ENCODE measurements at places on chromosomes 2 and 18.
A peak's percentile ranks its signal among the peaks of the same experiment; 100 is the strongest.

DNA sequence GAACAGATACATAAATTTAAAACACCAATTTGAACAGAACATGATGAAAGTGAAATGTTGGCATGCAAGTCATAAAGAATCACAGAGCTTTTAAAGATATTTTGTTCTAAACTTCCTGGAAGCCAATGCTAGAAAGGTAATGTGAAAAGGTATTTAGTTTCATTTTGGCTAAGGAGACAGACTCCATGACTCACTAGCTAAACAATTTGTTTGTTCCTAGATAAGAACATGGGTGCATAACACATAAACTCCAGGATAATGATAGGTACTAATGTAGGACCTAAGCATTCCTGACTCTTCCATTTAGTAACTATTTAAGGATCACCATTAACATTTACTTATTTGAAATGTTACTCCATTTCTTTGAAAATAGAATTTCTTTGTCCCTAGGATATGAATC is 292.5 kb upstream of the CNTNAP5 start:
- peak; percentile 62 for DNase-seq

GRCh38 chr2:64866797-64867196 is 122.4 kb upstream of the SLC1A4 start:
- DNase-seq: no peak

GRCh38 chr2:140621583-140622362 is 1509.0 kb downstream of the LRP1B start:
- no peak for DNase-seq

GRCh38 chr2:23489471-23490322 is 104.7 kb downstream of the KLHL29 start:
- DNase-seq: no peak

GRCh38 chr2:23387845-23388244 is 2.9 kb downstream of the KLHL29 start:
- no peak for DNase-seq

GRCh38 chr18:50722311-50722710 is 97.5 kb downstream of the MRO start:
- no peak for DNase-seq

DNA sequence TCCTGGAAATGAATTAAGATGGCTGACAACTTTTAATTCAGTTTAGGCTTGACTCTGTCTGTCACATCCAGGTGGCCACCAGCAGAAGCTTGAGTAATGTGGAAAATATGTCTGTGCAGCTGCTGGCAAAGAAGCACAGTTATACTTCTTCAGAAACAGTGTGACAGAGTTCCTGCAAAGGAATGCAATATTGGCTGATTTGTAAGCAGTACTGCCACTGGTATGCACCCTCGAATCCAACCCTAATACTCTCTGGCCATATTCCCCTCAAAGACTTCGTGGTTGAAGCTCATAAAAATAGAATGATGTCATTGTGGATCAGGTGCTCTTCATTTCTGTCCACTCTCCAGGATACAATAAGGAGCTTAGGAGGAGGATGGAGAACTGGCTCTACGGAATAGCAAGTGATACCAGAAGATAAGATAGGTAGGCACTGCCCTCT is 86.2 kb downstream of the METTL8 start:
- DNase-seq: no peak

GRCh38 chr2:11856095-11856494 is 109.7 kb downstream of the LPIN1 start:
- DNase-seq: no peak

GRCh38 chr2:94881070-94881469 is 9.8 kb downstream of the TEKT4 start:
- DNase-seq: no peak

DNA sequence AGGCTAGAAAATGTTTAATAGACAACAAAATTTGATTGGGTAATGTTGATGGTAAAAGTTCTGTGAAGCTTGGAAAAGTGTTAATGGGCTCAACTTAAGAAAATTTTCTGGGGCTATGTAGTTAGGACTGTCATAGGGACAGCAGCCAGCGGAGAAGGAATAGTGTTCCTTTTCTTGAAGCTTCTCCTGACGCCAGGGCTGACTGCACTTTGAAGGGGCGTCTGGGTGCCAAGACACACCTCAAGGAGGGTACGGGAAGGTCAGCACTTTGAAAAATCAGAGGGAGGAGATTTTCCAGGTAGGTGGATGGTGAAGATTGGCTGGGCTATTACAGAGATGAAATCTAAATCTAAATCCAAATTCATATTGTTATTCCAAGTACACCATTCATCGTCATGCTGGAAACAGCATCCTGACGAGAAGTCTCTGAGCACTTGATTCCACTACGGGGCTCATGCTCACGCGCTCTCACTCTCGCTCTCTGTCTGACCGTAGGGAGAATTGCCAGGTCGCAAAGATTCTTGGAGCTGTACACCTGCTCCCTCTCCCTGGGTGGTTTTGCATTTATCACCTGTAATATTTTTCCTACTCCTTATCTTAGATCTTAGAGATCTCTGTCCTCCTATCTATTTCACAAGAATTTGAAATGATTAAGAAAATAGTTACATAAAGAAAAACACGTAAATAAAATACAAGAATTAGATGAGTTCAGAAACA is 91.0 kb downstream of the ITGB1BP1 start:
- peak; percentile 54 for DNase-seq

DNA sequence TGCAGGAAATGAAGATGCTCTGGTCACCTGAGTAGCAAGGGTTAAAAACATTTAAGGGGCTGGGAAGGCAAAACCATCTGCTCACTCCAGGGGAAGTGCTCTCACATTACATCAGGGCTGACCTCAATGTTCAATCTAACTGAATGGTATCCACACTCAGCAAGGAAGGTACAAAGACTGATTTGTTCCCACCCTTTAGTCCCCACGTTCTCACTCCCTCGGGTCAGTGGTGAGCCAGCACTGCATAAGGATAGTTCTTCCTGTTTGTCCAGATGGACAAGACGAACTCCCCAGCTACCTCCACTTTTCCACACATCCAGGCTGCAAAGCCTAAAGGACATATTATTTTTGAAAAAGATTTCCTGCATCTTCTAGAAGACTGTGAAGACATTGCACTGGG is 126.6 kb upstream of the SLC14A2 start:
- DNase-seq: no peak

DNA sequence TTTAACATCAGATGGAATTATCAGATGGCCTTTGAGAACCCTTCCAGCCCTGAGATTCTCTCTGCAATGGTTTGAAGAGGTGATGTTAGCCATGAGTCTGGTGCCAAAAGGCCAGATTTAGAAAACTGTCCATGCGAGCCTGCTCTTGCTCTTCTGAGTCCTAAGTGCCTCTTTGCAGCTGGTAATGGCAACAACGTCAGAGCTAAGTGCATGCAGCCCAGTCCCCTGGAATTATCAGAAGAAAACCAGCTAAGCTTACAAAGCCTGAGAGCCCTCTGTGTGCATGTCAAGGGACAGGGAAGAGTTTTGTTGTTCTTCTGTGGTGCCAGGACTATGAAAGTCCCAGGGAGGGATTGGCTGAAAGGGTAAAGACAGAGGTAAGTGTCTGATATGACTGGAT is 89.8 kb downstream of the LOXHD1 start:
- DNase-seq: no peak

- no peak for DNase-seq
These were observed 246.9 kb downstream of the NDUFA10 start for GRCh38 chr2:239778042-239778851.

DNA sequence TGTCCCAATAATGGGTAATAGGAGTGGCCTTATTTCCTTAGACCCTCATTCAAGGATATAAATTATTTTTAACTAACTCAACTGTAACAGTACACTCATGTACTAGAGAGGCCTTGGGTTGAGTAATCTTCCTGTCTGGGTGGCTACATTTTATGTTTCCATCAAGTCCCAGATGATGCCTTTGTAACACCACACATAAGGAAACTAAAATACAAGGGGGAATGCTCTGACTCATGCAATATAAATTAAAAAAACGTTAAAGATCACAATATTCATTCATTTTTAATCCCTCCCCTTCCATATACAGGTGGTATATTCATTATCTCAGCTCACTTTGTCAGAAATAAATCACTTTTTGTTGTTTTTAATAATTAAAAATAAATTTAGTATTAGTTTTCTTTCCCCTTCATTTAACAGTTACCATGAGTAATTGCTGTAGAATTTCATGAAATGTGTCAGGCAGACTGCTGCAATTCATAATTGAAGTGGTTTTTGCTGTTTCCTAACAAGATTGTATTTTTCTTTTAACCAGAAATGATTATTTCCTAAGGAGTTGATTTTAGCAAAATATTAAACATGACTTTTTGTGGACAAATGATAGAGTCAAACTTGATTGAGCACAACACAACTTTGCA is 1403.6 kb downstream of the SUCLG1 start:
- DNase-seq: no peak

DNA sequence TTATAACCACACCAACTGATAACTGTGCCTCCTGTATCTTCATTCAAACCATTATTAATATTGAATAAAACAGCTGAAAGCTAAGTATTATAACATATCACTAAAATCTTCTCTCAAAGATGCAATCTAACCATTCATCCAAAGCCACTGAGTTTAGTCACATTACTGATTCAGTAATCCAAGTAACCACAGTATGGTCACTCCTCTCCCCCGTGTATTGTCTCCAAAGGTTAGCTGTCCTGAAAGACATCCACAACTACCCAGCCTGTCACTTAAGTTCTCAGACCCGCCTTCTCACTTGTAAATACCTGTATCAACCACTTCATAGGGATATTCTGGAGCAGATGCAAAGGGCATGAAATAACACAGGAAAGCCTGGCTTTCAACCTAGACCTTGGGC is 213.4 kb upstream of the BOD1L2 start:
- DNase-seq: no peak

- DNase-seq: peak; percentile 89
These were observed 75.9 kb downstream of the ITGB1BP1 start for GRCh38 chr2:9347411-9347881.

DNA sequence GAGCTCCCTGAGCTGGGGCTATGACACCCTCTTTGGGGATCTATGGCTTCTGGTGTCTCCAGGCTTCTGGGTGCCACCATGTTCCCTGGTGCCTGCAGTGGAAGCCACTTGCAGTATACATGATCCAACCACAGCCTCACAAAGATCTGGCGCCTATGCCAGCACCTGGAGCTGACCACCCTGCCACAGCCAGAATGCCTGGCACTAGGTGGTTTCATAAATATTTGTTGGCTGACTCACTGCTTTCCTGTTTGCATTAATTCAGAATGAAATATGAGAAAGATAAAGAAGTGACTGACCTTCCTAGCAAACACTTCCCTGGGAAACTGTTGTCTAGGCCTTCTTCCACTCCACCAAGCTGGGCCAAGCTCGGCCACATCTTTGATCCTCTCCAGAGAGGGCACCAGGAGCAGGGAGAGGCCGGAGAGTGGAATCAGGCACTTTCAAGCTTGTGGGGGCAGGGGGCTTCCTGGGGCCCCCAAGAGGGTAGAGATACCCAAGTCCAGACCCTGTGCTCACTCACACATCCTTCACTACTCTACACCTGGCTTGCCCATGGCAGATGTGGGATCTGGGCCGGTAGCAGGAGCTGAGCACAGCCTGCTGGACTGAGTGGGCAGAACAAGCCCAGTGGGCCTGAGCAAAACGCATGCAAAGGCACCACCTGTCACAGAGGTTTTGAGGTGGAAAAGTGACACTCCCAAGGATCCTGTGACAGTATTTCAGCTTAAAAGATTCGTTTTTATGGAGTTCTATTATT is 565.7 kb downstream of the SLC4A3 start:
- DNase-seq: no peak

DNA sequence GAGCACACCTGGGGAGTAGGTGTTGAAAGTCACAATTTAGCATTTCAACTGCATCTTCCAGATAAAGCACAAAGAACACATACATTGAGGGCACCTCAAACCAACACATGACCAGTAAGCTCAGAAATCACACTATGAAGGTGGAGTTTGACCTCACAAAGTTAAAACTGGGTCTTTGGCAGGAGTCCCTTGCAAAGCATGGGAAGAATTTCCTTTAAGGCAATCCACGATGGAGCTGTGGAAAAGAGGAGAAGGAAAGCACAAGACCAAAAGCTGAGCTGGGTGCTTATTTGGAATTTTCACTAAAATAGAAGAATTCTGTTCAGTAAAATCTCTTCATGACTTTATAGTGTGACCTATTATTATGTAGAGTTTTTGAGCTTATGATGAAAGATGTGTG is 212.9 kb upstream of the APCDD1 start:
- no peak for DNase-seq

- peak; percentile 89 for DNase-seq
These were observed 3.3 kb upstream of the ACTR3 start for GRCh38 chr2:113886479-113887008.

- DNase-seq: no peak
These were observed 1.4 kb downstream of the PSD4 start for GRCh38 chr2:113175042-113175628.

DNA sequence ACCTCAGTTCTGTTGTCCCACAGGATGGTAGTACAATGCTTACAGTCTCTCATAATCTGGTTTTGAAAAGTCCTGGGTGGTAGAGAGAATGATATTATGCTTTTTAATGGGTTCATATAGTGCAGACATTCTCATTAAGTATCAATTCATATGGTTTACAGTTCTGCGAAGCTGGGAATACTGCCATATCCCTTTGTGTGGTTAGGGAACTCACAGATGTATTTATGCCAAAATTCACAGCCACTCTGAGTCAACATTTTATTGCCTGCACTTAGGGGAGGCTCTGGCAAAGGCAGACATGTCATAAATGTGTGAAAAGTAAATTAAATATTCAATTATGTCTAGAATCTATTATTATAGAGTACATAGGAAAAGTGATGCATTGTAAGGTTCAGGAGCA is 808.2 kb downstream of the SUCLG1 start:
- peak; percentile 88 for DNase-seq

GRCh38 chr2:10775831-10776230 is 36.8 kb downstream of the PDIA6 start:
- DNase-seq: no peak

DNA sequence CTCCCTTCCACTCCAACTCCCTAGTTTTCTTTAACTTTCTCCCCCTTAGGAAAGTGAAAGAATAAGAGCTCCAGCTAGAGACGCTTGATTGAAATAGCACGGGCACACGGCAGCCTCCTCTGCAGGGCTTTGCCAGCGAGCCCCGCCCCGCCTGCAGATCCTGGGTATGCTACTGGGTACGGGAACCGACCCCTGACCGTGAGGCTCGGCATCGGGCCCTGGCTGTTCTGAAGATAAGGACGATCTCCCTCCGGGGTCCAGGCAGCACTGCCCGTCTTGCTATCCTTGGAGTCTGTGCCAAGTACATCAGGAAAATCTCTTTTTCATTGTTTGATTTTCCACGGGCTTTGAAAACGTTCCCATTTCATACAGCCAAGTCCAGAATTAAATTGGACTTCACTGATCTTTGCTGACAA is 284.5 kb downstream of the MTX2 start:
- no peak for DNase-seq

DNA sequence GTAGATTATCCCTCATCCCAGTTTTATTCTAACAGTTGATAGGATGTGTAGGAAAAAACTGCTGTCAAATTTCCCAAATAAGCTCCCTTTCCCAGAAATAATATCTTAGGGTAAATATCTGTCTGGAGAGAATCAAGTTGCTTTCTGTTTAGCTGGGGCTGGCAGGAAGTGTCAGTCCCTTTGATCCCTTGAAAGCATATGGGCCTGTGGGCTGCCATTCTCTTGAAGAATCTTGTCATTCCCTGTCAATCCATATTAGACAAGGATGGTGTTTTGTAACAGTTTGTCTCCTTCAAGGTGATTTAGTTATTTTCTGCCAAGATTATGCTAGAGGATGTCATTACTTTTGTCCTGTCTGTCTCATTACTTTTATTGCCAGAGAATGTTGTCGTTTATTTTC is 37.1 kb upstream of the UBE2E3 start:
- no peak for DNase-seq

- no peak for DNase-seq
These were observed 70.4 kb downstream of the ZNF532 start for GRCh38 chr18:58934933-58935577.

Data from LNCaP clone FGC (cell line).